H9 (cell line): ENCODE measurements at places on chromosomes 16 and 17. TPM values are rescaled to one million over a fixed set of nuclear protein-coding genes. Genes with fewer than 3 reads are reported as not detected.

GRCh38 chr17:27746881-27747280 lies 53.4 kb downstream of the NOS2 start:
- DNase-seq, result peak; percentile 14

The OR3A3 gene
- total RNA-seq, result not detected in 2 replicates

The CACNG1 gene
- not detected in 2 replicates for total RNA-seq

GRCh38 chr16:2964475-2965336 lies 631 bp downstream of the KREMEN2 start:
- DNase-seq, result peak; percentile 98

DNA sequence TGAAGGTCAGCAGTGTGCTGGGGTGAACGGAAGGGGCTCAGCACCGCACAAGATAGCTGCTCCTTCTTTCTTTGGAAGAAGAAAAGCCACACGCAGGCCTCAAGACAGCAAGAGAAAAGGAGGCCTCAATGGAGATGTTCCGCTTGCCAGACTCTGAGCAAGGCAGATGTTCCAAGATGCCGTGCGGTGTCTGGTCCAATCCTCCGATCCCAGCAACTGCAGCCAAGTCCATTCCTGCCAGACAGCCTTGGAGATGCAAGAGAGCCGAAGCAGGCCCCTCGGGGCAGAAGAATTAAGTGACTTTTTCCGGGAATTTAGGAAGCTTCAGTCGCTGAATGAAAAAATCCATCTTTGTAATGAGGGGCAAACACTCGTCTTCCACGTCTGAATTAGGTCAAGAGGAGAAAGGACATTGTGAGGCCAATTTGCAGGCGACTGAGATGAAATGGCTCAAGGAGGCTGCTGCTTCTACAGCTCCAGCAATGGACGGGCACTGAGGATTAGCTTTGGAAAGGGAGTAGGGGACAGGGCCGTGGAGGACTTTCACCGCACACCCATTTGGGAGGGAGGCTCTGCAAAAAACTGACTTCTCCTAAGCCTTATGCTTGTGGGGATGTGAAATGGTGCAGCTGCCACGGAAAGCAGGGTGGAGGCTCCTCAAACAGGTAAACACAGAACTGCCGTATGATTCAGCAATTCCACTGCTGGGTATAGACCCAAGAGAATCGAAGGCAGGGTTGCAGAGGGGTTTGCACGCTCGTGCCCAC lies 44.7 kb downstream of the RPH3AL start:
- no peak for DNase-seq

GRCh38 chr17:8155231-8155995 lies 3.2 kb upstream of the PER1 start:
- DNase-seq, result no peak

GRCh38 chr17:63960430-63960829 lies 12.3 kb downstream of the SCN4A start:
- DNase-seq, result peak; percentile 68

GRCh38 chr16:78842950-78843349 lies 743.5 kb downstream of the WWOX start:
- DNase-seq, result no peak

DNA sequence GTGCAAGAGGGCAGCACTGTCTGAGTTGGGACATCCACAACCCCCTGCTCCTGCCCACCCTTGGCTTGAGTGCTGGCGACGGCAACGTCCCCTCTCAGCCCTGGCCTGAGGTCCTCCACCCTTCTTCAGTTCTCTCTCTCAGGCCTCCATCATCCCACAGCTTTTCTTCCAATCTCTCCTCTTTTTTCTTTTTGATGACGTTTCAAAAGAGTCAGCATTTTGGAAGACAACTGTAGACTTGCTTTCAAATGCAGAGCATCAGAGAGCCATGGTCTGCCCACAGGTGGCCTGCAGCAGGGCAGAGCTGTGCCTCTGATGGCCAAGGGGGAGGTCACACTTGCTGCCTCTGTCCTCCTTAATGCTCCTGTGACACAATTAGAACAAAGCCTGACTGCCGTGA lies 775.4 kb downstream of the KCNJ18 start:
- DNase-seq, result no peak

DNA sequence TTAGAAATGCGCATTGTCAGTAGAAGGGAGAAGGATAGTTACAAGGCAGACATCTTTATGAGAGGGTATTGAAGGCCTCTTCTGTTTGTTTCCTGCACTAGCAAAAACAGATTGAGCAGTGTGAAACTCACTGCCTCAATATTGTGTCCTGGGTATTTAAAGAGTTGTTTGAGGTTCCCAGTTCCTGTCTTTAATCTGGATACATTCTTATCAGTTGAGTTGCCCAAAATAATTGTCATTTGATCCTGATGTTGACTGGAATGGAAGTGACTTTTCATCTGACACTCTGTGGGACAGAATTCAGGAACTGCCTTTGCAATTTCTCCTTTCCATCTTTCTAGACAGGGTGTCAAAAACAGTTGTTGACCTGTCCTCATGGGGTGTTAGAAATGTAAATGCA lies 1.7 kb downstream of the ATP6V0A1 start:
- DNase-seq, result no peak

DNA sequence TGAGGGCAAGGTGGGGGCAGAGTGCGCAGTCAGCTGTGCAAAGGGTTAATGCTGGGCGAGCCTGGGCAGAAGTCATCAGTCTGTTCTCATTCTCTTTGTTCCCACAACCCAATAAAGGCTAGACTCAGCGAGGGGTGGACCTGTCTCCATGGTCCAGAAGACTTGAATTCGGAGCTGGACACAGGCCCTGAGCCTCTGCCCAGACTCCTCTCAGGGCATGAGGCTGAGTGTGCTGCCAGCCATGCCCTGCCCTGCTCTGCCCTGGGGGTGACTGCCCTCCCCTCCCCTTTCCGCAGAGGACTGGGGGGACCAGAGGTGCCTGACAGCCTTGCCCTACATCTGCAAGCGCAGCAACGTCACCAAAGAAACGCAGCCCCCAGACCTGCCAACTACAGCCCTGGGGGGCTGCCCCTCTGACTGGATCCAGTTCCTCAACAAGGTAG lies 54.5 kb downstream of the MRC2 start:
- DNase-seq, result no peak

DNA sequence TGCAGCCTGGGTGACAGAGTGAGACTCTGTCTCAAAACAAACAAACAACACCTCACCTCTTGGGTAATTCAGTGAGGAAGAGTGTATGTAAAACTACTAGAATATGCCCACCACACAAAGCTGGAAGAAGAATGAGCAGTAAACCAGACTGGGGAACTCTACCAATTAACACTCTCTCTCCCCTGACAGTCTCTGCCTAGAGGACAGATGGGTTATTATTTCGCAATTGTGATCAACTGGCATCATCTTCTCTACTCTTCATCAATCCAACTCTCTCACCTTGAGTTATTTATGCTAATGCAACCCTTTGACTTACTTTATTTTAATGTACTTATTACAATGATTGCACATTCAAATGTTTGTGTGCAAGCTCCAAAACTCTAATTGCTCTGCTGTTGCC lies 205.6 kb downstream of the XYLT1 start:
- no peak for DNase-seq

The TMEM106A gene
- total RNA-seq, result 3.7 and 4.5 TPM in 2 replicates

DNA sequence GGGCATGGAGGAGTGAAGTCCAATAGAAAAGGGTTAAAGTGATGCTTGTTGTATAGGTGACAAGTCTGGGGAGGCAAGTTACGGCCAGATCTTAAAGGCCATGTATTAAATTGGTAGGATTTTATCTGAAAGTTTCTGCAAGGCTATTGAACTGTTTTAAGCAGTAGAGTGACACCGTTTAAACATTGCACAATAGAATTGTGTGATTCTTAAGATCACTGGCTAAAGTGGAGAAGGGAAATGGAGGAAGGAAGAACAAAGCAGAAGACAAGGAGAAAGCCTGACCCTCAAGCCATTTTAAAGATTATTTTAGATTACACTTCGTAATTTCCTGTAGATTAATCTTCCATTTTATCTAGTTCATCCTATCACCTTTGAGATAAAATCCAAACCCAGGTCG lies 5.6 kb upstream of the MPHOSPH6 start:
- DNase-seq, result no peak

GRCh38 chr16:78436846-78437245 lies 337.4 kb downstream of the WWOX start:
- DNase-seq, result no peak

- no peak for DNase-seq
Observed at GRCh38 chr17:50686494-50687199, 21.1 kb downstream of the ANKRD40 start.

The HOXB2 gene
- total RNA-seq, result not detected in 2 replicates

DNA sequence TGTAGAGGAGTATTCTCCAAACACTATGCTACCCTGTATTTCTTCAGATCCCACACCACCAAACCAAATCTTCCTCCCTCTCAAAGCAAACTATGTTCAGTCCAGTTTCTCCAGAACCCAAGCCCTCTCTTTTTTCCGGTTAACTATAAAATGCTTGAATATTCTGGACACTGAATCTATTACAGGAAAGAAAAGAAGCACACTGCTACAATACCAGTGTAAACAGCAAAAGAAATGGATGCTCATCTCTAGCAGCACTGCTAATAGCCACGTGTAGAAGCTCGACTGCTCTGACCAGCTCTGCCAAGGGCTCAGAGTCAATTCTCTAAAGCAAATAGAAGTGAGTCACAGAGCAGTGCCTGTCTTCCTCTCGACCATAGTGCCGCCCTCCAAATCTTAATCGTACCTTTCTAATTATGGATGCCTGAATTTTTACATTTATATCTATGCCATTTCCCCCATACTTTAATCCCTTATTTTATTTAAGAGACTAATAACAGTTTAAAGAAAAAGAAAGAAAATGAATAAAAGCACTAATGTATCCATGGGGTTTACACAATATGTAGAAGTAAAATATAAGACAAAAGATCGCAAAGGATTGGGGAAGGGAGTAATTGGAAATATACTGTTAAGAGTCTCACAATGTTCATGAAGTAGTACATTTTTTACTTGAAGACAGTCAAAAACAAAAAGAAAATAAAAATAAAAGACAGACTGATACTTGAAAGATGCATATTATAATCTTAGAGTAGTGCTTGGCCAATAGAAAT lies 154.5 kb downstream of the PARN start:
- no peak for DNase-seq

The LIG3 gene
- 96.0 and 97.2 TPM in 2 replicates for total RNA-seq

DNA sequence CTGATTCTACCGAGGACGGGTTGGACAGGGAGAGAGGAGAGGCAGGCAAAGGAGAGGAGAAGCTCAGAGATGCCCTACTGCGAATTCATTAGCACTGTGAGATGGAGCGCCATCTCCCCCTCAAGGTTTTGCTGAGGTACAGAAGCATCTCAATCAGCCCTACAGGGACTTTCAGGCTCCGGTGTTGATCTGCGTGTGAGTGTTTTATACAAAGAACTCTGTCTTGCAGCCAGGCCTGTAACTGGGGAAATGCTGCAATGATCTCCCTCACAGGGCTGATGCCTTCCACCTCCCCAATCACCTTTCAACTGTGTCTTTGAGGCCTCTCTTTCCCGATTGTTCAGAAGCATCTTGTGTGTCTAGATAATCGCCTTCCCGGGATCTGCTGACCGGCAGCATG lies 74.8 kb downstream of the IRX6 start:
- DNase-seq, result peak; percentile 31
